Glomerular endothelial cell (primary cell): ENCODE measurements at places on chromosomes 11 and 22.

GRCh38 chr11:91199866-91200265 lies 977.0 kb upstream of the CHORDC1 start:
- DNase-seq: no peak

- DNase-seq: no peak
Observed at GRCh38 chr11:79419120-79419519, 21.7 kb downstream of the TENM4 start.

GRCh38 chr11:110072930-110073329 lies 20.3 kb upstream of the ZC3H12C start:
- DNase-seq: no peak

GRCh38 chr11:31757260-31757835 lies 53.8 kb downstream of the PAX6 start:
- DNase-seq: no peak

DNA sequence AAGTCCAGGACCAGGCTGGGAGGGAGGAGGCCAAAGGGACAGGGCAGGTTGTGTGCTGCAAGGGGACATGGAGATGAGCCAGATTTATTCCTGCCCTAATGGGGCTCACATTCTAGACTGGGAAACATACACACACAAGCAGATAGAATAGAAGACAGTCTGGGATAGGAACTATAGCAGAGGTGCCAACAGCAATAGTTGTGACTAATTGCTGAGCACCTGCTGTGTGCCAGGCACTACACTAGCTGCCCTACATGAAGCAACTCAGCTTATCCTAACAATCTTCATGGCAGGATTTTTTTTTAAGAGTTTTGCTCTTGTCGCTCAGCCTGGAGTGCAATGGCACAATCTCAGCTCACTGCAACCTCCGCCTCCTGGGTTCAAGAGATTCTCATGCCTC lies 11.4 kb downstream of the MOGAT2 start:
- no peak for DNase-seq

DNA sequence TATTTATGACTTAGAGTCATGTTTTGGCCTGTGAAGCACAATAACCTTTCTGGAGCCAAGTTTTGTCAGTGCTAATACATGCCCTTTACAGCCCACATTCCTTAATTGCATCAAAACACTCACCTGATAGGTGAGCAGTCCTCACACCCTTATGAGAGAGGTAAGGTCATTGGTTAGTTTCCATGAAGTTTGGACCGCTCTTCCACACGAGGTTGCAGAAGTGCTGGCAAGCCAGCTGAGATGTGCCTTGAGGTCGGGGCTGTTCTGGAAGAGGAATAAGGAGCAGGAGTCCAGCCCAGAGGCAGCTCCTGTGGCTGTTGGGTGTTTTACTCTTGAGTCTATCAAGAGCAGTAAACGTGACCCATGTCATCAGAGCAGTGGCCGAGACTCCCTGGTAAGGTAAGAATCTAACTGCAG lies 76.3 kb downstream of the CYB5R2 start:
- DNase-seq: no peak

GRCh38 chr11:45407226-45407625 lies 121.1 kb upstream of the SYT13 start:
- DNase-seq: no peak

GRCh38 chr11:15622231-15622890 lies 507.6 kb downstream of the INSC start:
- no peak for DNase-seq

DNA sequence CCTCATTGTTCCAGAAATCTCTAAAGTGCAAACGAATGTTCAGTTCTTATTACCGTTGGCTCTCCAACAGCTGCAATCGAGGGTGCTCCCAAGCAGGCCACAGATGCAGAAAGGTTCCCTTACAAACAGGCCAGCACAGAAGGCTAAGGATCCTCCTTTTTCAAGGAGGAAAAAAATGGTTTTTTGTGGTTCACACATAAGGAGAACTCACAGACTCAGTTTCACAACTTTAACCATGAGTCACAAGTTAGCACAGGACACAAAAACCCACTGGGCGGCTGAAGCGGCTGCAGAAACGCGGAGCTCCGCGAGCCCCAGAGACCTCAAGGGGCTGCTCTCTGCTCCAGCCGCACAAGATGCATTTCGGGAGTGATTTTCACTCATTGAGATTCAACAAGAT lies 98.2 kb upstream of the PRR5 start:
- DNase-seq: no peak

GRCh38 chr11:129316781-129317180 lies 58.9 kb upstream of the BARX2 start:
- no peak for DNase-seq

DNA sequence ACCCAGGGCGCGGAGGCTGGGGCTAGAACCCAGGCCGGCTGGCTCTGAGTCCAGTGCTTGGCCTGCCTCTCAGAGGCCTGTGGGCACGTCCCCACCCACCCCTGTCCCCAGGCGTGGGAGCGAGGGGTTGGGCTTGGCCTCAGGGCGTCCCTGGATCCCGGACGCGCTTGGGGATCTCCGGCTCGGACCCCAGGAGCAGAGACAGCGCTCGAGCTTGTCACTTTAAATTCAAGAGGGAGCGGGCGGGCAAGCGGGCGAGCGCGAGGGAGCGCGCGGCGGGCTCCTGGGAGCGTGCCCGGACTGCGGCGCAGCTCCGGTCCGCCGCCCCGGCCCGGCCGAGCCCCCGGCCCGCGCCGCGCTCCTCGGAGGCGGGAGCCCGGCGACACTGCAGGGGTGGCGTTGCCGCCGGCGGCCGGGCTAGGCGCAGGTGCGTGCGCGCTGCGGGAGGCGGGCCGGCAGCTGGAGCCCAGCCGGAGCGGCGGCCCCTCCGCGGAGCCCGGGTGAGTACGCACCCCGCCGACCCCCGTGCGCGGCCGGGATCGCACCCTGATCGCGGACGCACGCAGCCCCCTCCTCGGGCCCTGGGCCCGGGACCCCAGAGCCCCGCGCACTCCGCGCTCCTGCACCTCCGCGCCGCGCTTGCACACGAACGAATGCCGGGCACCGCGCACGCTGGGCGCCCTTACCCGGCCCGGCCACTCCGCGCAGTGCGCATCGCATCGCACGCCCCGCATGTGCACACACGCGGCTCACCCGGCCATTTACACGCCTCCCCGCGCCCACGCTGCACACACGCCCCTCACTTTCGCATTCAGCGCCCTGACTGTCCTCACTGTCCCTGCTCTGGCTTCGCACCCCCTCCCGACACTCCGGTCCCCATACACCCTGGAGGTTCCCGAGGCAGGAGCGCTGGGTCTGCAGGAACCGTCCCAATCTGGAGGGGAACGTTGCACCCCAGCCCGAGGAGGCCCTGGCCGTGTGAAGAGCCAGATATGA lies at the start of gene SYT12:
TSS of gene SYT12 (plus strand) at position 174 of the 996 bp plus-strand sequence. CDS start 7,011 bp downstream, outside the sequence.
- no peak for DNase-seq
